ENCODE measurements at places on chromosomes 1 and 21.

DNA sequence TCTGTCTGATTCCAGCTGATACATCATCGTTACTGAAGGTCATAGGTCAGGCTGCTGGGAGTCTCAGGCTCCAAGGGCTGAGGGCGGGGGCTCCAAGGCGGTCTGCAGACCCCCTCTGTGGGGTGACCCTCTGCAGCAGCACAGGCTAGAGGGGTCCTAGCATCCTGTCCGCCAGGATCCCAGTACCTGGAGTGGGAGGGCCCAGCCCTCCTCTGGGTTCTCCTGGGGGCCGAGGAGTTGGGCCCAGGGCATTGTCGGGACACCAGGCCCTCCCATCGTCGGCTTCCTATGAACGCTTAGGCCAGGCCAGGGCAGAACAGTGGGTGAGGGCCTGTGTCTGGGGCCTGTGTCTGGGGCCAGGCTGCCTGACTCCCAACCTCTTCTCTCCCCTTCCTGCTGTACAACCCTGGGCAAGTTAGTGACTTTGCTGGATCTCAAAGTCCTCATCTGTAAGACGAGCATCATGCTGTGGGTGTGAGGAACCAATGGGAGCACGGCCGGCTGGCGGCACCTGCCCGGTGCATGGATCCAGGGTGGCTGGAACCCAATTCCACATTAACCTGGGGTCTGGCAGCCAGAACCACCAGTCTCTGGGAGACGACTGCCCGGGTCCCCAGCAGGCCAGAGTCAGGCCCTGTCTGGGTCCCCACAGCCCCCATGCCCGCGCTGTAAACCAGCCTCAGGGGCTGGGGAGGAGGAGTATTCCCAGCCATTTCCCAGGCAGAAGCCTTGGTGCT is 56.2 kb upstream of the COL18A1 start:
- no peak for DNase-seq

- no peak for DNase-seq
These were observed 366.9 kb upstream of the USP24 start for GRCh38 chr1:55582084-55582483.

GRCh38 chr1:230171356-230172015 is 104.4 kb downstream of the GALNT2 start:
- DNase-seq: no peak

DNA sequence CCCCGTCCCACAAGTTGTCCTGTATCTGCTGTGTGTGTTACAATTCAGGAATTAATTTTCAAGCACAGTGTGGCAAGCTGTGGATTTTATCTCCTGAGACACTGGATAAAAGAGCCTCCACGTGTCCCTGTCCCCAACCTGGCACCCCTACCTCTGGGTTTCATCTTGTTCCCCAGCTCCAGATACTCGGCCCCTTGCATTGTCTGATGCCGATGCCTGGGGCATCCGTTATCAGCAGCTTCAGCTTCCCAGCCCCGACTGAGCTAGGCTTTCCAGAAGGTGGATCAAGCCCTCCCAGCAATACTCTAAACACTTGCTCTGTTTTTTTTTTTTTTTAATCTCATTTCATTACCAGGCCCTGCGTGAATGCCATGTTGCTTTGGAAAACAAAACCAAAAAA is 159.4 kb downstream of the PLXNA2 start:
- no peak for DNase-seq

DNA sequence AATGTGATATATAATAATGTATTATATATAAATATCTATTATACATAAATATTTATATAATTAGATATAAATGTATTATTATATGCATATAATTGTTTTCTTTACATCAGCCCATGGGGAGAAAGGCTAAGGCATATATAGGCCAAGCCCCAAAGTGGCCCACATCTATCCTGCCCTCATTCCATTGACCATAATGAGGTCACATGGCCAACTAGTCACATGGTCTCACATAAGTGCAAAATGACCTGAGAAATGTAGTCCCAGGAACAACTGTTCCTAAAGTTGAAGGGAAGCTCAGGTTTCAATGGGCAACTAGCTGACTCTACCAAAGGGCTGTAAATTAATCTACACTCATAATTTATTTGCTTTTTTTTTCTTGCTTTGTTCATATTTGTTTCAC is 14.5 kb upstream of the CCDC185 start:
- no peak for DNase-seq

GRCh38 chr1:25653558-25653957 is 37.0 kb downstream of the MAN1C1 start:
- no peak for DNase-seq

- DNase-seq: peak; percentile 69
These were observed 6.1 kb downstream of the SKI start for GRCh38 chr1:2233997-2234761.

DNA sequence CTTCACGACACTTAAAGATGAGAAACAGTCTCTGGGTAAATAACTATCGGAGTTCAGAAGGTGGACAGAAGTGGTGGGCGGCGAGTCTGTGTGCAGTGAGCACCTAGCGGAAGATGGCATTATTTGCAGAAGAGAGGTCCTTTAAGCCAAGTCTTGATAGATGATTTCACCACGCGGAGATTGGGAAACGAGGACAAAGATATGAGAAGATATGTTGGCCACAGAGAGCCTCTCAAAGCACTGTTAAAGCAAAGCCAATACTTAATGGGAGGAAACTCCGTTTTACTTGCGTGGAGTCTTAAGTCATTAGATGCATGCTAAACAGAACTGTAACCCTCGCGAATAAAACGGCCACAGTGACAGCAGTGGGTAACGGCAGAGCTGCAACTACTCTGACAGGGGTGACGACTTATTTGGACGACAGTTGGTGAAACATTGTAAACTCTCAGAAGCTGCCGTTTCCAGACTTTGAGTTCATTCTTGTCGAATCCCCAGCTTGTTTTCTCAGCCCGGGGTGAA is 577 bp upstream of the CEP350 start:
- DNase-seq: peak; percentile 82

GRCh38 chr1:223197923-223198627 is 55.0 kb upstream of the TLR5 start:
- no peak for DNase-seq

DNA sequence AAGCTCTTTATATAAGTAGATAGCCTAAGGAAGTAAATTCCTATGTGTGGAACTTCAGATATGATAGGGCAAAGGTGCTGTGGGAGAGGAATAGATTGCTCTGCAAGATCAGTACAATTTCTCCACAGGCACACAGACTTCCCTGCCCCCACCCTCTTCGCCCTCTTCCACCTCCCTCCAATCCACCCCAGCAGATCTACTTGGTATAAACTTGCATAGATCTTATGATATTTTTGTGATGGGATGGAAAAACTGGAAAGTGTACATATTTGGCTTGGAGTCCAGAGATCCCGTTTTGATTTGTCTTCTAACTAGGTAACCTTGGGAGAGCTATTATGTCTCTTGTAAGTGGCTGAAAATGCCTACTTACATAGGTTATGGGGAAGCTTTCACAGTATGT is 586.3 kb upstream of the USP24 start:
- DNase-seq: no peak

- DNase-seq: no peak
These were observed 145.6 kb upstream of the C21orf91 start for GRCh38 chr21:17964716-17965115.

- DNase-seq: no peak
These were observed 16.6 kb upstream of the S100A11 start for GRCh38 chr1:152053375-152053774.

DNA sequence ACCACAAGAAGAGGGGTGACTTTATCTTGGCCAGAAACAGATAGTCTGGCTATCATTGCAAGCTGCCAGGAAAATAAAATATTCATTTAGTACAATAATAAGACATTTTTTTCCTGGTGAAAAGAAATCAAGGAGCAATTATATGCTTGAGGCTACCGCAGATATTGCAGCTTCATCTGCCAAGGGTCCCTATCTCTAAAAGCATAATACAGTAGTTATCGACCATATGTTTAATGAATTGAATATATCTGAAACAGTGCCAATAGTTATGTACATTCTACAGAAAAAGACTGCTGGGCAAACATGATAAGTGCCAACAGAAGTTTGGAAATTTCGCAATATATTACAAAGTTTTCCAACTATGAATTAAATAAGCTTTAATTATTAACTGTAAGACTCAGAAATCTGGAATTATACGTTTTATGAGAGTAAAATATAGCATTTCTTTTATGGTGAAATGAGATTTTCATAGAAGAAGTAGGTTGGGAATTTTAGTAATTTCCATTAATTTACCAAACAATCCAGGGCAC is 561.1 kb upstream of the ZP4 start:
- no peak for DNase-seq

DNA sequence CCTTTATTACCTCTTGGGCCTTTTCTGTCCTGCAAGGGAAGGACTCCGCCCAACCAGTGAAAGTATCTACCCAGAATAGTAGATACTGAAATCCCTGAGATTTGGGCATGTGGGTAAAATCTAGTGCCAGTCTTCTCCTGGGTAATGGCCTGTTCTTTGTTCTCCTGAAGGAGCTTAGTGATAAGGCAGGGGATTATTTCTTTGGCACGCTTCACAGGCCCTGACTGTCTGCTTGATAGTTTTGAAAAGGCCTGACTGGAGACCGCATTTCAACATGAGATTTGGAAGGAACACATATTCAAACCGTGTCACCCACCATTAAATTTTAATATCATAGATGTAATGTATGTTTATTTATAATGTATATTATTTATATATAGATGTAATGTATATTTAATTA is 48.9 kb downstream of the RASAL2 start:
- no peak for DNase-seq

DNA sequence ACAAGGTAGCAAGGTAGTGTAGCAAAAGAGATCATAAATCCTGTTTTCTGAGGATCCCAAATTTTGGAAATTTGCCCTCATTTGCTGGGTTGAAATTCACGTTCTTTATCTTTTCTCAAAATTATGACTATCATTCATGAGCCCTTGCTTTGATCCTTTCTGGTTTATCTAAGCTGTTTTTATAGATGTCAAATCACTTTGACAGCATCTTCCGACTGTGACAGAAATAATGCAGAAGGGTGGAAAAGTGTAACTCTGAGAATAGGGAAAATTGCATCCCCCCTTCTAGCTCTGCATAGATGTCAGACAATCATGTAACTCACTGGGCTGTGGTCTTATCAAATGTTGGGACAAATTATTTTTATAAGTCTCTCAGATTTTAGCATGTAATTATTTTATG is 550.1 kb downstream of the OMA1 start:
- DNase-seq: no peak

DNA sequence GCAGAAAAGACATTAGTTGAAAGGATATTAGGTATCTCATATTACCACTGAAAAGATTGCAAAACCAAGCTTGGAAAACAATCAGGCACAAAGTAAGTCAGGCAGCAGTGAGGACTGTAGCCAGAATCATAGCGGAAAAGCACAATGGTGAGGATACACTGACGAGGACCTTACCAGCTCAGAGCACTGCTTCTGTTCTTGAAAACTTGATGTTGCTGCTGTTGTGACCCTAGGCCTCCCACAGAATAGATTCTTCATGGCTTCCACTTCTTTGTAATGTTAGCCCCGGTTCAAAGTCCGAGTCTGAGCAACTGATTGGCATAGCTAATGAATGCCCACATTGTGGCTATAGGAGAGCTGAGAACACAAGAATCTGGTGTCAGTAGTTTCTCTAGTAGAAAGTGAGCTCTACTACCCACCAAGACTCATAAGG is 45.2 kb upstream of the LRRC8C start:
- DNase-seq: no peak

- DNase-seq: no peak
These were observed 28.7 kb downstream of the DHX9 start for GRCh38 chr1:182867861-182868260.

- peak; percentile 86 for DNase-seq
These were observed 37.0 kb downstream of the MIA3 start for GRCh38 chr1:222654849-222655248.

GRCh38 chr1:7366955-7367665 is 404.0 kb upstream of the VAMP3 start:
- DNase-seq: no peak

GRCh38 chr1:99003581-99004253 is 944 bp downstream of the PLPPR5 start:
- DNase-seq: no peak

DNA sequence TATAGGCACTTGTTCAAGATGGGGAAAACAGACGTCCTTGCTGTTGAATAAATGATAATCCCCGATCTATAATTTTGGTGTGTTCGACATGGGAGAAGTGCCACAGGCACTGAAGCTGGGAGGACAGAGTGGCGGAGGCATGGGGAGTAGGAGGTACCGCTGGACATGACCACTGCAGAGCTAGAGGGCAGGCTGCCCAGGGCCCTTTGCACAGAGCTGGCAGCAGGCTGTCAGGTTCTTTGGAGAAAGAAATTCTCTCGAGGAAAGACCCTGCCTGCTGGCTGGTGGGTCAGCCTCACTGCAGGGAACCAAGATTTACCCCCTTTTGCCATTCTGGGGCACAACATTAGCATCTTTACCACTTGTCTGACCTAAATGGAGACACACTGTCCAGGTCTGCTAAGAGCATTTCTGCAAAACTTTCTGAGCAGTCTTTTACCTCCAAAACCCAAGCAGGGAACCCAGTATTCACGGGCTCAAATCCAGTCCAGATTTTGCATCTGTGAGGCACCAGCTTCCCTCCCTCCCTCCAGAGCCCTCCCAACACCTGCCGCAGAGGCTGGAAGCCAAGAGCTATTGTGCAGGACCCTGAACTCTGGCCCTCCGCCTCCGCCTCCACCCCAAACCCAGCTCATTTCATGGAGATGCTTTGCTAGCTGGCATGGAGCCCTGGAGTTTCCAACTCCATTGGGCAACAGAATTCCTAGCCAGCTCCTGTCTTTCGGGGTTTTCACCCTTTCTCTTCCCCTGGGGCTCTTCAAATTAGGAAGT is 142.3 kb downstream of the PLXNA2 start:
- DNase-seq: no peak

GRCh38 chr1:192979542-192979941 is 79.6 kb downstream of the UCHL5 start:
- no peak for DNase-seq

DNA sequence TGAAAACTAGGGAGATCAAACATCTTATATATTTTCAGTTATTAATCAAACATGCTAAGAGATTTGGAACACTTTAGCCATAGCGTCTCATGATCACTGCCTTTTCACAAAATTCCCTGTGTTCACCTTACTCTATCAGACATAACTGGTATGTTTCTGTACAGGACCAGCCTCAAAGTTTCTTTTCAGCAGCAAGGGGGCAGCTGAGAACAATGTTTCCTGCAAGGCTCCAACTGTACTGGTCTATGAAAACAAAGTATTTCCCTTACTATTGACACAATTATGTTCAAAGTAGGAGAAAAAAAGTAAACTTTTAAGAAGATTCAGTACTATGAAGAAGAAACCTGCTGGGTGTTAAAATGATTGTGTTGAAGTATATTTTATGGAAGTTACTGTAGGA is 98.5 kb downstream of the ATF6 start:
- DNase-seq: peak; percentile 38
